ENCODE measurements at places on chromosomes 4 and X.

DNA sequence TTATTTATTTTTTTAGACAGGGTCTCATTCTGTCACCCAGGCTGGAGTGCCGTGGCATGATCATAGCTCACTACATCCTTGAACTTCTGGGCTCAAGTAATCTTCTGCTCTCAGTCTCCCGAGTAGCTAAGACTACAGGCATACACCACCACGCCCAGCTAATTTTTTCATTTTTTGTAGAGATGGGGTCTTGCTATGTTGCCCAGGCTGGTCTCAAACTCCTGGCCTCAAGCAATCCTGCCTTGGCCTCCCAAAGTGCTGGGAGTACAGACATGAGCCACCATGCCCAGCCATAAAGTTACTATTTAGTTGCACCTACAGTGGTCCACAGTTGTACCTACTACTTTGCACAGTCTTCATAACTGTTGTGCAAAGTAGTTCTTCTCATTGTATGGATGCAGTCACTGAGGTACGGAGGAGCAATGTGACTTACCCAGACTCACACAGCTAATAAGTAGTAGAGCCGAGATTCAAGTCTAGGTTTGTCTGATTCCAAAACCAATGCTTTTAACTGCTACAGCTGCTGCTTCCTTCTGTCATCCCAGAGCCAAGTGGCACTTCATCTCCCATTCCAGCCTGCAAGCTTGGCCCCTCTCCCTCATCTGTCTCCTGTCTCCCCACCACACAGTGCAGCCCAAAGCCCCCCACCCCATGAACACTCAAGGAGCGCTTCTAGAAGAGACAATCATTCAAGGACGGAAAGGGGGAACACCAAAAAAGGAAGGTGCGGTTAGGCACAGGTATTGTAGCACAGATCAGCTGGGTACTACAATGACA is 24.0 kb upstream of the IQSEC2 start:
- no peak for DNase-seq

DNA sequence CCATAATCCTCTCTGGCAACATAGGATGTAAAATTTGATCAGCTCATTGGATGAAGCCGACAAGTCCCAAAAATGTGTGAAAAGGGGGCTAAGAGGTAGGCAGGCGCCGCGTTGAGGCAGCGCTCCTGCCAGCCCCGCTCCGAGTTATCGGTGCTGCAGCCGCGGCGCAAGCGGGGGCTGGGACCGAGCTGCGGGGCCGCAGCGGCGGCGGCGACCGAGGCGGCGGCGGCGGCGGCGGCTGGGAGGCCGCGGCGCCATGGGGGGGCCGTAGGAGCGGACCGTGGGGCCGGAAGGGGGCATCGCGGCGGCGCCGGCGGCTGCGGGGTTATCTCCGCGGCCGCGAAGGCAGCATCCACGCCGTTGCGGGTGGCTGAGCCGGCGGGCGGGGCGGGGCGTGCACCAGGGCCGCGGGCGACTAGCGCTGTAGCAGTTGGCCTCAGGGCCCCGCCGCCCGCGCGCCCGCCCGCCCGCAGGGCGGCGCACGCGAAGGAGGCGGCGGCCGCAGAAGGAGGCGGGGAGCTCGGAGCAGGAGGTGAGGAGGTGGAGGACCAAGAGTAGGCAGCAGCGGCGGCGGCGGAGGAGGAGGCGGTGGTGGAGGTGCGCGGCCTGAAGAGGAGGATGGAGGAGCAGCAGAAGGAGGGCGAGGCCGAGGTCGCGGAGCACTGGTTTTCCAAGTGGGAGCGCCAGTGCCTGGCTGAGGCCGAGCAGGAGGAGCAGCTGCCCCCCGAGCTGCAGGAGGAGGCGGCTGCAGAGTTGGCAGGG is 126.0 kb upstream of the CXorf66 start:
- peak; percentile 39 for DNase-seq

- no peak for DNase-seq
Observed at GRCh38 chrX:487836-488235, 101.1 kb upstream of the PPP2R3B start.

DNA sequence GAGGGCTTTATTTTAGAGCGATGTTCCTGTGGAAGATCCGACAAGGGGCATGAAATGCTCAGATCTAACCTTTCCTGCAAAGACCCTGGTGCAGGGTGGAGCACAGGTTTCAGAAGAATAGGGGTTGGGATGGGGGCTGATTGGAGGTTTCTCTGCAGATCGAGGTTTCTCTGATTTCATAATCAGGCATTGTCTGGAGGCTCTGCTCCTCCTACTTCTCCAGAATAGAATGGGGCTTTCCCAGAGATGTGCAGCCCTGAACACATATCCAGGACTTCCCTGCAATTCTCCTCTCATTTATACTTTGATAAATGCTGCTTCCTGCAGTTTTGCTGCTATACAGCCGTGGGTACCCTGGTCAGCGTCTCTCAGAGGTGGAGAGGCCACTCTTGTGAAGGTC is 397.6 kb upstream of the BOD1L1 start:
- no peak for DNase-seq

DNA sequence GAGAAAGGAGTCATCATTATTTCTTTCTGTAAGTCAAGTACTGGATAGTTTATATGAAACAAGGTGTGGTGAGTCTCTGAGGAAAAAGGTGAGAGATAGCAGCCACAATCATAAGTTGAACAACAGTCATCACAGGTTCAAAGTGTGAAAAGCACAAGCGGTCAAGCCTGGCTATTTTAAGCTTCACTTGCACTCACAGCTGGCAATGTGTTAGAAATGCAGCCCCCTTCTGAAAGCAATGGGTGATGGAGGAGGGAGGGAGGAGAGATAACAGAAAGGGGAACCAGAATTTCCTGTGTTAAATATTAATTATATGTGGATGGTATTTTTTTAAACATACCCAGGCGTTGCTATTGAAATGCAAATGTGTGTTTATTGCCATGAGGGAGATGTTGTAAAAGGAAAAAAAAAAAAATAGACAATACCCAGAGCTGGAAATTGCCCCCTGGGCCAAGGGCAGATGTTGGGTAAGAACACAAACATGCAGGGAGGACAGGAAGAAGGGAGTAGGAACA is 26.9 kb upstream of the BMP3 start:
- DNase-seq = no peak

DNA sequence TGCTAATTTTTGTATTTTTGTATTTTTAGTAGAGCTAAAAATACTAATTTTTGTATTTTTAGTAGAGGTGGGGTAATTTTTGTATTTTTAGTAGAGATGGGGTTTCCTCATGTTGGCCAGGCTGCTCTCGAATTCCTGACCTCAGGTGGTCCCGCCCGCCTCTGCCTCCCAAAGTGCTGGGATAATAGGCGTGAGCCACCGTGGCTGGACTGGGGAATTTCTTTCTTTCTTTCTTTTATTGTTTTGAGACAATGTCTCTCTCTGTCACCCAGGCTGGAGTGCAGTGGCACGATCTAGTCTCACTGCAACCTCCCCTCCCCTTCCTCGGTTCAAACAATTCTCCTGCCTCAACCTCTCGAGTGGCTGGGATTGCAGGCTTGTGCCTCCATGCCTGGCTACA is 83.0 kb downstream of the FAM193A start:
- DNase-seq = no peak

GRCh38 chr4:16066586-16067128 is 17.2 kb downstream of the PROM1 start:
- DNase-seq = no peak

DNA sequence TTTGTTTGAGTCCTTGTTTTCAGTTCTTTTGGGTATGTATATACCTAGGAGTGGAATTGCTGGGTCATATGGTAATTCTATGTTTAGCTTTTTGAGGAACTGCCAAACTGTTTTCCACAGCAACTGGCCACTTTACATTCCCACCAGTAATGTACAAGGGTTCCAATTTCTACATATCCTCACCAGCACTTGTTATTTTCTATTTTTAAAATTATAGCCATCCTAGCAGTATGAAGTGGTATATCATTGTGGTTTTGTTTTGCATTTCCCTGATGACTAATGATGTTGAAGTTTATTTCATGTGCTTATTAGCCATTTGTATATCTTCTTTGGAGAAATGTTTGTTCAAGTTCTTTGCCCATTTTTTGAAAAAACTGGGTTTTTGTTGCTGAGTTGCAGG is 39.6 kb downstream of the TMEM164 start:
- DNase-seq = no peak

- DNase-seq = no peak
Observed at GRCh38 chr4:110128472-110128919, 69.9 kb downstream of the ELOVL6 start.

GRCh38 chr4:69832326-69833030 is 27.5 kb downstream of the SULT1E1 start:
- no peak for DNase-seq
